SK-N-MC (cell line): ENCODE measurements at places on chromosomes 5 and 9.

DNA sequence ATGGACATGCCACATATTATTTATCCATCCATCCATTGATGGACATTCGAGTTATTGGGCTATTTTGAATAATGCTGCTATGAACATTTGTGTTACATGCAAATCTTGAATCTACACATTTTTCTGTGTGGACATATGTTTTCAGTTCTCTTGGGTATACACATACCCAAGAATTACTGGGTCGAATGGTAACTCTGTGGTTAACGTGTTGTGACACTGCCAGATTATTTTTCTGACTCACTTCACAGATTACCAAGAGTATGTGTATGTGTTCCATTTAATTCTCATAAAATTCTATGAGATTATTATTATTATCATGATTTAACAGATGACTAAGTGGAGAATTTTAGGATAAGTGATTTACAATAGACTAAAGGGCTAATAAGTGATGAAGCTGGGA, 26.7 kb downstream of the CYFIP2 start:
- DNase-seq, result no peak

GRCh38 chr5:154780128-154780527, 25.0 kb downstream of the LARP1 start:
- no peak for DNase-seq

GRCh38 chr5:54630738-54631359, 113.3 kb downstream of the SNX18 start:
- no peak for DNase-seq

GRCh38 chr5:35855187-35855586, 1.5 kb upstream of the IL7R start:
- no peak for DNase-seq

GRCh38 chr5:18761801-18762200, 1127.5 kb downstream of the TAF11L14 start:
- DNase-seq, result no peak

- no peak for DNase-seq
Observed at GRCh38 chr5:128535251-128535650, 2.8 kb downstream of the FBN2 start.

GRCh38 chr5:106521701-106522100, 1149.0 kb downstream of the EFNA5 start:
- DNase-seq, result no peak

DNA sequence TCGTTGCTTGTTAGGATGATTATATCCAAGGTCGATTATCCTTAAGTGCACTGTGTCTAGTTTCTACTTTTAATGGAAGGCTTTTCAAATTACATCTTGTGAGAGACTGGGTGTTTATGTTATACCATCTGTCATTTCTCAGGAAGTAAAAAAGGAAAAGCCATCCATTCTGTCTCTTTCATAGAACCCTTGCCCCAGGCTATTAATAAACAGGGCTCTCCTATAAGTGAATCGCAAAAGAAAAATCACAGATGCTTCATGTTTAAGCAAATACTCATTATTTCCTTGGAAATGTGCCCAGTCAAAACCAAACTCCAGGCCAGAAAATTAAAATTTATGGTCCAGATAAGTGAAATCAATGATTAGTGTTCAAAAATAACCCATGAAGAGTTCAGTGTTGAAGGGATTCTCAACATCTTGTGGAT, 58.1 kb downstream of the STARD4 start:
- DNase-seq, result peak; percentile 97

DNA sequence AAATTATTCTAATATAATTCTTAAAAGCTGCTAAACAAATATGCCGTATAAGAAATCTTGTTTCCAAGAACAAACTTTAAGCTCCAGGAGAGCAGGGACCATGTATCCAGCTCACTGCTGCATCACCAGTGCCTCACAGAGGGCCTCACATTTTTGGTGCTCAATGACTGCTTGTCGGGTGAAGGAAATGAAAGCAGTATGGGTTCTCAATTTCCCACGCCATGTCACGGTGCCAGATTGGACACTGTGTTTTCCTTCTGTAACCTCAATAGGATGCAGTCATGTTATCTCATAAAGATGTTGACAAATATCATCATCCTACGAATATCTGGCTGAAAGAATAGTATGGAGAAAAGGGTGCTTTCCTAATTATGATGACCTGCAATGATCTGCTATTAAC, 64.7 kb downstream of the POU5F2 start:
- DNase-seq, result no peak

- no peak for DNase-seq
Observed at GRCh38 chr9:128677794-128678193, 11.2 kb upstream of the SET start.

DNA sequence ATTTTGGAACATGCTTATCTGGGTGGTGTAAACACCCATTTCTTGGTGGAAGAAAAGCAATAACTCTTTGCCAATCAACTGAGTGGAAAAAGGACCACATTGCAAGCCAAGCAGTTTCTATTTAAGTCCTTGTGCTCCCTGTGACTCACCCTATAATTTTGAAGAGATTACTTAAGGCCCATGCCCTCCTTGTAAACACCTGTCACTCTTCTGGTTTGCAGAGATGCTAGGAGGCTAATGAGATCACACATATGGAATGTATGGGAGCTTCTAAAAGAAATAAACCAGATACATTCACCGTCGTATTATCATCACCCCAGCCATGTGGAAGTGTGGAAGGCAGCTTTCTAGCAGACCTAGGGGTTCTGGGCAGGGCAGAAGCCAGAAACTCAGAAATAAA, 337.1 kb downstream of the GADD45G start:
- DNase-seq, result no peak

GRCh38 chr9:78130004-78130403, 98.4 kb upstream of the GNAQ start:
- no peak for DNase-seq

DNA sequence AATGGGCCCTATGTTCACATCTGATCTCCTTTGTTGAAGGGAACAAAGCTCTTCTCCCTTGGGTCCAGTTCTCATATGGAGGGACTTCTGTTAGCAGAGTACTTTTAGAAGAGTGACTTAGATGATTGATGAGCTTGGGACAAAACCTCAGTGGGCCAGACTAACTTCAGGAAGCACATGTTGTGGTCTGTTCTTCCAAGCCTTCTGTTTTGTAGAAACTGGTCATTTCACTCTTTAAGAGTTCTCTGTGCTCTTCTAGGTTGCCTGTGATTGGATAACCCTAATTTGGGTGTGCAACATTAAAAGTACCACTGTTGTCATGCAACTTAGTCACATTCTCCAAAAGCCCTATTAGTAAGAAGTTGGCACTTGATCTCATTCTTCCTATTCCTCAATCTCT, 183.5 kb upstream of the ACO1 start:
- DNase-seq, result no peak

GRCh38 chr5:124963236-124963919, 216.9 kb upstream of the ZNF608 start:
- DNase-seq, result peak; percentile 92

DNA sequence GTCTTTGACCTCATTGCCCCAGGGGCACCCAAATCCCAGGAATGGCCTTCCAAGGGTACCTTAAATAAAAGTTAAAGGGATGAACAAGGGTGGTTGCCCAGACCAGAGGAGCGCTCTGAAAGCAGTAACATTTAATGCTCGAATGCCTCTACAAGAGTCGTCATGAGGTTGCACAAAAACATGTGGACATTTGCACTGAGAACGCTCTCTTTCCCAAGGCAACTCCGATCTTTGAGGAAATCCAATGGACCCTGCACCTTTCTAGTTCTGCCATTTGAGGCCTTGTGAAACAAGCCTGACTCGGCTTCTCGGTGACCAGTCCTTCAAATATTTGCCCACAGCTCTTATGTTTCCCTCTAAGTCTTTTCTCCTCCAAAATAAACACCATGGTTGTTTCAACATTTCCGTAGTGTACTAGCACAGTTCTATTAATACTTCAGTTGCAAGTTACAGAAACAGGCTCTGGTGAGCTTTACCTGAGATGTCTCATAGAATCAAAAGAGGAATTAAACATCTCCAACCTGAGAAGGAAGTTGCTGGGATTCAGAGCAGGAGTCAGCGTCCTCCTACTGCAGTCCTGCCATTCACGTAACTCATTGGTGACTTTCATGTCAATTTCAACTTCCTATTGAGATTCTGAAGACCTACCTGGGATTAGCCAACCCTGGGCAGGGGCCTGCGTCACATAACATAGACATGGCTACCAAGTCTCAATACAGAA, 168.8 kb upstream of the RAI14 start:
- no peak for DNase-seq

GRCh38 chr5:32031089-32031488, 143.0 kb downstream of the GOLPH3 start:
- no peak for DNase-seq
